Small intestine (tissue), 16 donors: ENCODE measurements at places on chromosomes 4 and X.
A peak's percentile ranks its signal among the peaks of the same experiment; 100 is the strongest.

- no peak overlapping the region for H3K4me3 ChIP-seq
- H3K27ac ChIP-seq: peak overlapping the region; percentile 33
- H3K36me3 ChIP-seq: peaks cover 22% of the 10 kb centered on the region
- DNase-seq: peak; percentile 19
- H3K27me3 ChIP-seq: no peaks in the 10 kb centered on the region
Measured at GRCh38 chr4:183287677-183288076, 32.4 kb downstream of the CLDN22 start.

DNA sequence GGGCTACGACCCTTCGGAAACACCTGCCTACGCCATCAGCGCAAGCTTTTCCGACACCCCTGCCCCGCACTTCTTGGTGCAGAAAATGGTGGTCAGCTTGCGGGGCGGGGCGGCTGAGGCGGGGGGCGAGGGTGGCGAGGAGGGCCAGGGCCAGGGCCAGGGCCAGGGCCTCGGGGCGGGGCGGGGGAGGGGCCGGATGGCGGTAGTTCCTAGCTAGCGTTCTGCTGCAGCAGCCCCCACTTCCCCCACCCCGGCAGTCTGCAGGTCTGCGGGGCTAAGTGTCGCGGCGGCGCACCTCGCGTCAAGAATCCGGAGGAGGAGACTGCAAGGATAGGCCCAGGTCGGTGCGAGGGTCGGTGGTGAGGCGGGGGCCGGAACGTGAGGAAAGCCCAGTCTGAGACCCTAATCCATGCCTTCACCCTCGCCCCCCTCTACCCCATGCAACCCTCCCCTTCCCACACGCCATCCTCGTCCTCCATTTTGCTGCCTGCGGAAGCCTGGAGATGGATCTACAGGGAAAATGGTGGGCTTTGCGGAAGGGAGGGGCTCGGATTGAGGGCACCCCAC is 600 bp downstream of the BEX4 start:
- H3K27ac ChIP-seq: peak overlapping the region; percentile 91
- H3K4me3 ChIP-seq: peak overlapping the region; percentile 46
- DNase-seq: peak; percentile 63
- no peaks in the 10 kb centered on the region for H3K27me3 ChIP-seq
- peaks cover 3% of the 10 kb centered on the region for H3K36me3 ChIP-seq
- peaks cover 8% of the 10 kb centered on the region for H3K4me1 ChIP-seq

DNA sequence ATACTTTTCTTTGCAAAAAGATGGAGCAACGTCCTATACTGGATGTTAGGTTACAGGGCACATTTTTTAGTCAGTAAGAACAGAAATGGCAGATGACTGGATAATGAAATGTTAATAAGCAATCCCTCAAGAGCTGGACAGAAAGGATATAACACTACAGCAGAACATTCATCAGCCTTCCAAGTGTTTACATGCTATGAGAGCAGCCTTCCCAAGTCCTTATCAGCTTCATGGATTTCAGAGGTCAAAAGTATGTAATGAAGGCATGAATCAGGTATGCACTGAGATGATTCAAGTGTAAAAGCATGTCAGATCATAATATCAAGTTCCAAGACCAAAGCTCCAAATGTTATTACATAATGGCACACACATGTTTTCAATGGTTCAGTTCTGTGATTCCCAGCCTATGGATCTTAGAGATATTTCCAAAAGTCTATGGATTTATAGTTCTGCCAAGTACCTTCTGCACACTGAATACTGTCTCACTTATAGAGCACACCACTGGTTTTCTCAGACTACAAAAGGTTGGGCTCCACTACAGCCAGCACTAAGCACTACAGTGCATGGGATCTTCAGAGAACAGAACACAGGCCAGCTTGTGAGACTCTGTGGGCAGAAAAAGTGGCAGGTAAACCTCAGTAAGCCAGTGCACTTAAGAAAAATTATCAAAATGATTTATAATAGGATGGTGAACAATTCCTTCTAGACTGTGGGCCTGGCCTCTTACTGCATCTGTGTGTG is 49.2 kb downstream of the GPC4 start:
- no peaks in the 10 kb centered on the region for H3K27me3 ChIP-seq
- H3K4me1 ChIP-seq: no peaks in the 10 kb centered on the region
- no peaks in the 10 kb centered on the region for H3K36me3 ChIP-seq
- H3K4me3 ChIP-seq: no peak overlapping the region

- H3K27ac ChIP-seq: no peak overlapping the region
- no peaks in the 10 kb centered on the region for H3K27me3 ChIP-seq
- H3K36me3 ChIP-seq: no peaks in the 10 kb centered on the region
- no peak overlapping the region for H3K4me3 ChIP-seq
- DNase-seq: no peak
Measured at GRCh38 chr4:62512271-62512670, 1312.1 kb downstream of the ADGRL3 start.

GRCh38 chr4:179757641-179758040 is 2315.4 kb upstream of the AGA start:
- no peaks in the 10 kb centered on the region for H3K36me3 ChIP-seq
- H3K4me3 ChIP-seq: no peak overlapping the region
- no peak for DNase-seq
- no peaks in the 10 kb centered on the region for H3K4me1 ChIP-seq
- no peaks in the 10 kb centered on the region for H3K27me3 ChIP-seq

DNA sequence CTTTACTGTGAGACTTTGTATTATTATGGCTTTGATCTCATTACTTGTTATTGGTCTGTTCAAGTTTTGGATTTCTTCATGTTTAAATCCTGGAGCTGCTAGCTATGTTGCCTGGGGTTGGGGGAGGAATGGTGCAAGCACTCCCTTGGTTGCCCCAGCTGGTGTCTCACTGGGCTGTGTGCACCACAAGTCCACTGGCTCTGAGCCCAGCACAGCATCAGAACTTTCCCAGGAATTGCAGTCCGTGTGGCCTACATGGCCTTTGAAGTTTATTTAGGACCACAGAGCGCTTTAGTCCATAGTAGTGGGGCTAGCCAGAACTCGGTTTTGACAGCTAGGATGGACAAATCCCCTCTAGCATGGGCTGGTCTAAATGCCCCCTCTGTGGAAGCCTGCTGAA is 278.8 kb upstream of the RPS6KA3 start:
- DNase-seq: no peak
- no peaks in the 10 kb centered on the region for H3K36me3 ChIP-seq
- H3K4me1 ChIP-seq: no peaks in the 10 kb centered on the region
- H3K4me3 ChIP-seq: no peak overlapping the region

GRCh38 chr4:77636902-77637301 is 31.3 kb downstream of the CXCL13 start:
- H3K27ac ChIP-seq: no peak overlapping the region
- DNase-seq: no peak
- no peaks in the 10 kb centered on the region for H3K36me3 ChIP-seq

DNA sequence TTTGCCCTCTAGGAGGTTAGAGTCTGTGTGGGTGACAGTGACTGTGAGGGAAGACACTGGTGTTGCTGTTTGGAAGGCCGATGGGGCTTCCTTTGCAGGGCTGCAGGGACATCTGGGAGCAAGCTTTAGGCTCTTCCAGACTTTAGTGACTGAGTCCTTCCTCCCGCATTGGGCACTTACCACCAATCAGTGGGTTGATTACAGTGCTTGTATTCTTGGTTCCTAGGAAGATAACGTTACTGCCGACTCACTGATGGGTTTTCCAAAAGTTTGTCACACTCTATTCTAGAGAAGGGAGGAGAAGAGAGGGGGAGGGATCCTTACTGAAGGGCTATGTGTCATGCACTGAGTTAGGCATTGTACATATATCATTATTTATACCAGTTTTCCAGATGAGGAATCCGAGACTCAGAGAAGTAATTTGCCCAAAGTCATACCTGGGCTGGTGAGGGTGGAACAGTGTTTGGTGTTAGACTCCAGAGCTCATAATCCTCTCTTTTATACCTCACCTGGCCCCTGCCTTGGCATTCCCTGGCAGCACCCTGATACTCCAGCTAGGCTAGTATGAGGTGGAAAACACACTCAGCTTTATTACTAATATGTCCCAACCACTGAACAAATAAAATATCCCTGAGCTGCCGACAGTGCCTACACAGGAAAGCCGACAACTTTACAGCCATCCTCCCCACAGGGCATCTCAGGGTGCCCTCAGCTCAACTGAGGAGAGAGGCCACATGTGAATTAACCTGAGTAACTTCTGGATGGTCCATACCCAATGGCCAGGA is 3.8 kb downstream of the CHST7 start:
- no peaks in the 10 kb centered on the region for H3K27me3 ChIP-seq
- H3K27ac ChIP-seq: no peak overlapping the region
- H3K4me3 ChIP-seq: no peak overlapping the region
- H3K36me3 ChIP-seq: no peaks in the 10 kb centered on the region

DNA sequence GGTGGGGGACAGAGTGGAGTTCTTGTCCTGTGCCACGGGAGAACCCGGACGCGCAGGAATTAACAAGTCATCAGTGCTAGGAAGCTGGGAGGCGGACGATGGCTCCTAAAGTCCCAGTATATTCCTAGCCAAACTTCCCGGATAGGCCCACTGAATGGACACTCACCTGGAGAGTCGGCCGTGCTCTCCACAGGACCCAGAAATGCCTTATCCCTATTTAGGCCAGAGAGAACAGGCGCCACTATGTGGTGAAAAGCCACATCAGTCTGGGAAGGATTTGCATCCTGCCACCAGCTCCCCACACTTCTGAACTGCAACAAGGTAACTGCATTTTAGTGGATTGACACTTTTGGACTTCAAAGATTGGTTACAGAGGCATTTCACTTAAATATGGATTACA is 1.1 kb downstream of the CFAP299 start:
- no peaks in the 10 kb centered on the region for H3K27me3 ChIP-seq
- no peaks in the 10 kb centered on the region for H3K4me1 ChIP-seq
- H3K36me3 ChIP-seq: no peaks in the 10 kb centered on the region
- H3K27ac ChIP-seq: no peak overlapping the region
- peak; percentile 21 for DNase-seq
- no peak overlapping the region for H3K4me3 ChIP-seq

- H3K36me3 ChIP-seq: no peaks in the 10 kb centered on the region
- H3K4me1 ChIP-seq: no peaks in the 10 kb centered on the region
- no peak for DNase-seq
- no peaks in the 10 kb centered on the region for H3K27me3 ChIP-seq
- H3K4me3 ChIP-seq: no peak overlapping the region
- H3K27ac ChIP-seq: no peak overlapping the region
Measured at GRCh38 chr4:27112587-27112986, 251.9 kb downstream of the STIM2 start.

- H3K27me3 ChIP-seq: no peaks in the 10 kb centered on the region
- no peak overlapping the region for H3K27ac ChIP-seq
- no peaks in the 10 kb centered on the region for H3K36me3 ChIP-seq
- DNase-seq: no peak
Measured at GRCh38 chr4:120317713-120318112, 251.1 kb upstream of the MAD2L1 start.

DNA sequence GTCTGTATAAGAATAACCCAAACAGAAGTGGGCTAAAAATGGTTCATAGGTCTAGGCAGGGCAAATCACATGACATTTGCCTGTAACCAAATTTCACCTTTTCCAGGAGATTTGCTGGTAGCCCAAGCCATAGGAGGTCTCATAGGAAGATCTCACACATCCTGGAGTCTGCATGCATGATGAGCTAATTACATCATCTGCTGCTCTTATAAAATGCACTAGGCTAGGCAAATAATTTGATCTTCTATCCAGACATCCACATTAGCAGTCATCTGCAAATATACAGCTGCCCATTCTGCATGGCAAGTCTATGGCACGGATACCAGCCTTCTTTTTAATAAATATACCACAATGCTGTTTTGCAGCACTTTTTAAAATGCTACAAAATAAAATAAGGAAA is 87.2 kb downstream of the MAPK10 start:
- no peaks in the 10 kb centered on the region for H3K4me1 ChIP-seq
- H3K27me3 ChIP-seq: no peaks in the 10 kb centered on the region
- no peaks in the 10 kb centered on the region for H3K36me3 ChIP-seq
- H3K4me3 ChIP-seq: no peak overlapping the region
- no peak for DNase-seq

DNA sequence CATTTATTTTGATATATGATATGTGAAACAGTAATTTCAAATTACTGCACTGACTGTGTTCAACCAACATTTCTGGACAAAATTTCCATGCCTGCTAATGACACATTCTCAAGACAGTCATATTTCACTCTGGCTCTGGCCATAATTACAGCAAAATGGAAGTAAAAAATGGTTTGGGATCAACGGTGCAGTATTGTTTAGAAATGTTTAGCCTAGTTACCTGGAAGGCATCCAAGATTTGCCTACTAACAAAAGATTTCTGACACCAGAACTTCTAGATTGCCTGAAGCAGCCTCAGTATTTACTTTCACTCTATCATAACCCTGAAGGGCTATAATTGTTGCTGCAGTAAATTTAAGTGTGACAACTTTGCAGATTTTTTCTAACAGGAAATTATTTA is 416.3 kb downstream of the PCDH10 start:
- H3K36me3 ChIP-seq: no peaks in the 10 kb centered on the region
- H3K4me1 ChIP-seq: no peaks in the 10 kb centered on the region
- no peak overlapping the region for H3K4me3 ChIP-seq
- DNase-seq: peak; percentile 5

DNA sequence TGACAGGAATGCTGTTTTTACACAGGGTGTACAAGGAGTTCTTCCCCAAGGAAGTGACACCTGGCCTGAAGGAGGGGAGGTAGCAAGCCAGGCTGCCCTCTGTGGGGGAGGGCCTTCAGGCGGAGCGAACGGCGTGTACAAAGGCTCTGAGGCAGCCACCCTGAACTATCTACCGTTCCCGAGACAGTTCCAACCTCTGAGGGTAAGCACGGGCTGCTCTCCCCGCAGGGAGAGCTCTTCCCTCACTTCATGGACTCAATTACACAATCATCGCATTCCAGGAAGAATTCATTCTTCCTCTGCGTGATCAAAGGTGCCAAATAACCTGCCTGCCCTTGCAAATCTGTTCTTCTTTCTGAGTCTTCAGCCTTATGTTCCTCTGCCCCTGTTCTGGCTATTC is 4.8 kb downstream of the ELK1 start:
- H3K4me3 ChIP-seq: no peak overlapping the region
- no peak for DNase-seq
- H3K27me3 ChIP-seq: no peaks in the 10 kb centered on the region
- peaks cover 25% of the 10 kb centered on the region for H3K36me3 ChIP-seq
- H3K4me1 ChIP-seq: no peaks in the 10 kb centered on the region

- H3K36me3 ChIP-seq: no peaks in the 10 kb centered on the region
- H3K4me3 ChIP-seq: no peak overlapping the region
- H3K4me1 ChIP-seq: no peaks in the 10 kb centered on the region
- DNase-seq: no peak
- no peak overlapping the region for H3K27ac ChIP-seq
Measured at GRCh38 chr4:93334003-93334402, 494.6 kb upstream of the ATOH1 start.

- no peaks in the 10 kb centered on the region for H3K36me3 ChIP-seq
- H3K4me3 ChIP-seq: no peak overlapping the region
- H3K4me1 ChIP-seq: no peaks in the 10 kb centered on the region
- no peak for DNase-seq
- no peaks in the 10 kb centered on the region for H3K27me3 ChIP-seq
Measured at GRCh38 chrX:43525901-43526610, 130.0 kb upstream of the MAOA start.

GRCh38 chr4:40275065-40275730 is 59.9 kb upstream of the CHRNA9 start:
- H3K4me1 ChIP-seq: no peaks in the 10 kb centered on the region
- H3K36me3 ChIP-seq: no peaks in the 10 kb centered on the region
- no peak overlapping the region for H3K27ac ChIP-seq
- no peak overlapping the region for H3K4me3 ChIP-seq
- H3K27me3 ChIP-seq: no peaks in the 10 kb centered on the region
- DNase-seq: no peak

- no peaks in the 10 kb centered on the region for H3K27me3 ChIP-seq
- no peaks in the 10 kb centered on the region for H3K4me1 ChIP-seq
- H3K4me3 ChIP-seq: no peak overlapping the region
- no peak overlapping the region for H3K27ac ChIP-seq
- H3K36me3 ChIP-seq: peaks cover 5% of the 10 kb centered on the region
Measured at GRCh38 chrX:139801397-139801813, 93.4 kb upstream of the MCF2 start.
